ENCODE measurements at places on chromosomes 1 and 21.

DNA sequence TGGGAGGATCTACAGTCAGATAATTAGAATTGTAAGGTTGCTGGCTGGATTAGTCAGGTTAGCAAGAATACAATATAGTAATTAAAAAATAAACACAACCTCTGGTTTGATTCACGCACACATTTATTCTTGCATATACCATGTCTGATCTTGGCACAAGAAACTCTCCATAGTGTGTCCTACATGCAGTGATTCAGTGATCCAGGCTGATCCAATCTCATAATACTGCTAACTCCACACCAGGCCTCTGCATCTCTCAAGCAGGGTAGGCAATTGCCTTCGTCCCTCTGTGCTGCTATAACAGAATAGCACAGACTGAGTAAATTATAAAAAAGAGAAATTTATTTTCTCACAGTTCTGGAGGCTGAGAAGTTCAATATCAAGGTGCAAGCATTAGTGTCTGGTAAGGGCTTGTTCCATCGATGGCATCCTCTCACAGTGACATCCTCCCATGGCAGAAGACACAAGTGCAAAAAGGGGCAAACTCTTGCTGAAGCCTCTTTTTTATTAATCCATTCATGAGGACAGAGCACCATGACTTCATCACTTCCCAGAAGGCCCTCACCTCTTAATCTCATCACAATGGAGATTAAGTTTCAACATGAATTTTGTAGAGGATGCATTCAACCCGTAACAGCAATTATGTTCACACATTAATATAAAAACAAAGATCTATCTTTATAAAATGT, 741.0 kb upstream of the NCAM2 start:
- no peak for DNase-seq

- DNase-seq: no peak
Measured at GRCh38 chr1:108691128-108691941, 775 bp upstream of the PRPF38B start.

- DNase-seq: no peak
Measured at GRCh38 chr1:225596736-225597135, 56.2 kb downstream of the ENAH start.

GRCh38 chr1:169249611-169250010, 118.0 kb downstream of the NME7 start:
- DNase-seq: no peak

- no peak for DNase-seq
Measured at GRCh38 chr1:230864441-230864840, 3.9 kb downstream of the C1orf198 start.

- DNase-seq: no peak
Measured at GRCh38 chr1:109812691-109813393, 49.1 kb upstream of the EPS8L3 start.

GRCh38 chr1:181089676-181090544, 1.4 kb downstream of the IER5 start:
- no peak for DNase-seq

GRCh38 chr1:9093581-9093980, 24.1 kb upstream of the SLC2A5 start:
- no peak for DNase-seq

- no peak for DNase-seq
Measured at GRCh38 chr1:152783095-152783494, 3.0 kb upstream of the LCE1E start.

DNA sequence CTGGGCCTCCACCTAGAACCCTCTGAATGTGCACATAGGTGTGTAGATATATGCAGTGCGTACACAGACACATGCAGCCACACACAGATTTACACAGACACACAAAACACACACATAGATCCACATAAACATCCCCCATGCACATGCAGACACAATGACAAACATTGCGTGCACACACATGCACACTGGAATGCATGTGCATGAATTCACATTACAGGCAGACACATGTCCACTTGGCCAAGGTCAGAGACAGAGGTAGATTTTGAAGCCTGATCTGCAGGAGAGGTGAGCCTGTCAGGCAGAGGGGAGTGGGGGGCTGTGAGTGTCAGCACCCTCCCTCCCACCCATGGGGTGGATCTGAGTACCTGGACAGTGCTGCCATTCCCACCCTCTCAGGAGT, 338.5 kb downstream of the PTPRU start:
- no peak for DNase-seq

DNA sequence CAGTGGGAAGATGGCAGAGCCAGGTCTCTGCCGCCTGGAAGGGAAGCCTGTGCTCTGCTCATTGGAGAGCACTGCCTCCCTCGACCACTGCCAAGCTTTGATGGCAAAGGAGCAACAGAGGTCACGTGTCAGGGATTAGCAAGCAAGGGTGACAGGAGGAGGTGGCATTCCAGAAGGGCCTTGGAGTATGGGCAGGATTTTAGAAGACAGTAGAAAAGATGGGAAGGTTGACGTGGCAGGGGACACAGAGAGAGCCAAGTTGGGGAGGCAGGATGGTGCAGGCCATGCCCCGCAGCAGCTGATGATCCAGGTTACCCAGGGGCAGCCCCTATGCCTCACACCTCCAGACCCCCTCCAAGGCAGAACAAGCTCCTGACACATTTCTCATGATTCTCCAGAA, 21.9 kb upstream of the LBR start:
- no peak for DNase-seq

Data from brain pericyte (primary cell).